ENCODE measurements at places on chromosomes 4 and X.

- peak; percentile 74 for DNase-seq
These were observed 7.9 kb downstream of the TRIM2 start for GRCh38 chr4:153211986-153212728.

GRCh38 chrX:13123857-13124345, 79.5 kb upstream of the FAM9C start:
- DNase-seq: no peak

DNA sequence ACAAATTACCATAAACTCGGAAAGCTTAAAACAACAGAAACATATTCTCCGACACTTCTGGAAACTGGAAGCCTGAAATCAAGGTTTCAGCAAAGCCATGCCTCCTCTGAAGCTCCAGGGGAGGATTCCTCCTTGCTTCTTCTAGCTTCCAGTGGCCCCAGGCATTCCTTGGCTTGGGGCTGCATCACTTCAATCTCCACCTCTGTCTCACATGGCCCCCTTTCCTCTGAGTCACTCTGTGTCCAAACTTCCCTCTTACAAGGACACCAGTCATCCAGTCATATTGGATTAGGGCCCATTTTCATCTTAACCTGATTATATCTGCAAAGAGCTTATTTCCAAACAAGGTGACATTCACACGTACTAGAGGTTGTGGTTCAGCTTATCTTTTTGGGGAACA, 17.3 kb downstream of the PARM1 start:
- no peak for DNase-seq

DNA sequence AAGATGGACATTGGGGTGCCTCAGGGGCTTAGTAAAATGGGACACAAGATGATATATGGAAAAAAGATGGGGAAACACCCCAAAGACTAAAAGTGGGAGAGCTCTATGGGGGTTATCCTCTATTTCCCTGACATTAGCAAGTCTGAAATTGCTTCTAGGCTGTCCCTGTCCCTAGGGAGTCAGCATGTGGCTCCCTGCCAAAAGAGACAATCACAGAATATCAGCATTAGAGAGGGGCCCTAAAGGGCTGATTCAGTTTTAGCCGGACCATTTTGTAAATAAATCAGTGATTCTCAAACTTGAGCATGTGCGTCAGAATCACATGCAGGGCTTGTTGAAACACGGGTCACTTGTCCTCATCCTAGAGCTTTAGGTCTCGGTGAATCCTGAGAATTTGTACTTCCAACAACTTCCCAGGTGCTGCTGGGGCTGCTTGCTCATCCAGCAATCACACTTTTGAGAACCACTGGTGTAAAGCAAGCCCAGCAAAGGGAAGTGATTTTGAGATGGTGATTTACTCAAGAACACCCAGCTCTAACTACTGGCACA, 165.3 kb upstream of the DGKK start:
- peak; percentile 76 for DNase-seq

- no peak for DNase-seq
These were observed 56.8 kb upstream of the EXOC1L start for GRCh38 chr4:55762819-55763218.

GRCh38 chr4:6019316-6020263, 1.4 kb upstream of the C4orf50 start:
- DNase-seq: peak; percentile 2

- no peak for DNase-seq
These were observed 120.2 kb downstream of the INPP4B start for GRCh38 chr4:142725886-142726285.

DNA sequence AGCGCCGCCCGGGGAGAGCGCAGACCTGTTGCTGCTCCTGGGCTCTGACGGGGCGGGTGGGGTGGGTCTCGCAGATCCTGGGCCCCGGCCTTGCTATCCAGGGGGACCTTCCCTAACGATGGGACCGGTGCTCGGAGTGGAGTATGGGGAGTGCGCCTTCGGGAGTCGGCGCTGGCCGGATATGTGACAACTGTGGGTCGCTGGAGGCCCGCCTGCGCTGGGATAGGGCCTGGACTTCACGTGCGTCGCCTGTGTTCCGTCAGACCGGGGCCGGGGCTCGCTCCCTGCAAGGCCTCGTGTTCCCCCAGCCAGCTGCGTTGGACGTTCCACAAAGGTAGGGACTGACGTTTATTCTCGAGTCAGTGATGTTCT, 1.3 kb downstream of the TBL1X start:
- DNase-seq: peak; percentile 13

DNA sequence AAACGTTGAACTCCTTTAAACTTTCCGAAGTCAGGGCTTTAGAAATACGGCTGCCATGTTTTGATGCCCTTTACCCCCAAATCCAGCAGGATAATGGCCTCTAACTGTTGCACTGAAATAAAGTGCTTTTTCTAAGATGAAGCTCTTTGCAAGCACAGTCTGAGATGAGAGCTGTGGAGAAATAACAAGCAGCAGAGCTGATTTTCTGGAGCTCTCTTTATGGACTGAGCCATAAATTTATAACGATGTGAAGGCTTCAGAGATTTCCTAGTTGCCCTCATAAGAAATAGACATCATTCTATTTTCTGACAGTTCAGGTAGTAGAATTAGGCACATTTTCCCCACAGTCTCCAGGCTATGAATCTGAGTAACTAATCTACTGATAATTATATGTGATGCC, 567.3 kb downstream of the PDHA2 start:
- DNase-seq: no peak

GRCh38 chr4:173146456-173146855, 22.2 kb upstream of the GALNT7 start:
- DNase-seq: peak; percentile 50

- peak; percentile 57 for DNase-seq
These were observed 207.6 kb upstream of the NR3C2 start for GRCh38 chr4:148649652-148650331.

GRCh38 chrX:150610446-150610845, 42.0 kb downstream of the MTM1 start:
- DNase-seq: no peak

GRCh38 chrX:82782014-82782413, 726.1 kb upstream of the POU3F4 start:
- no peak for DNase-seq

- no peak for DNase-seq
These were observed 13.9 kb downstream of the PAGE2 start for GRCh38 chrX:55102754-55103153.

DNA sequence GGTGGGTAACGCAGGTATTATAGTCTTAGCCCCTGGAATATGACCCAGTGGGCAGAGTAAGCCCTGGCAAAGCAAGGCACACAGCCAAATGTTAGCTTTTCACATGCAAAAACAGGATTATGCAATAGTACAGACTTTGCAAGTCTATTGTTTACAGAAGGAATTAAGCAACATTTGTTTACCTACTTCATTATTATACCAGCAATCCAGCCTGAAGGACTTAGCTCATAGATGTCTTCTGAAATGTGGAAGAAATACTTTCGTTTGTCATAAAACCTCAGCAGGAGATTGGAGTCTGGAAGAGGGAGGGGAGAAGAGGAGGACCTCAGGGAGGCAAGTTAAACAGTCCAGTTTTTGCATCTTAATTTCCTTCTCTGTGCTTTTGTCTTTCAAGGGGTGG, 226.7 kb upstream of the CENPE start:
- peak; percentile 87 for DNase-seq

DNA sequence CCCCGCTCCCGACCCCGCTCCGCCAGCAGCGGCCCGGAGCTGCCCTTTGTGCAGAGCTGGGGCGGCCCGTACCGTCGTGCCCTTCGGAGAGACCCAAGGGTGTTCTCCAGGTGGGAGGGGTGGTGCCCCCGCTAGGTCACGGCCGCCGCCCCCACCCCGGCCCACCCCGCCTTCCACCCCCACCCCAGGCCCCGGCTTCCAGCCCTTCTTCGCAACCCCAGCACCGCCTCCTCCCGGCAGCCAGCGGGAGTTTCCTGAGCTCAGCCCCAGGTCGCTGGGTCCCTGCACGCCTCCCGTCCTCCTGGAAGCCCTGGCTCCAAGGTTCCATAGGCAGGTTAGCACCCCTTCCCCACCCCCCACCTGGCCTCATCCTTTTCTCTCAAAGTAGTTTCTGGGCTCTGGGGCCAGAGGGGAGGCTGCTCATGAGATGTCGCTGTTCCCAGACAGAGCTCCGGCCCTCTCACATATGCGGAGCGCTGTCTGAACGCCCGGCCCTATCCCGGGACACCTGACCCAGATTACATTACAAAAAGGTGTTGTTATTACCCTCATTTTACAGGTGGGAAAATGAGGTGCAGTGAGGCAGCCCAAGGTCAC, 25.2 kb upstream of the FGFR3 start:
- peak; percentile 61 for DNase-seq

DNA sequence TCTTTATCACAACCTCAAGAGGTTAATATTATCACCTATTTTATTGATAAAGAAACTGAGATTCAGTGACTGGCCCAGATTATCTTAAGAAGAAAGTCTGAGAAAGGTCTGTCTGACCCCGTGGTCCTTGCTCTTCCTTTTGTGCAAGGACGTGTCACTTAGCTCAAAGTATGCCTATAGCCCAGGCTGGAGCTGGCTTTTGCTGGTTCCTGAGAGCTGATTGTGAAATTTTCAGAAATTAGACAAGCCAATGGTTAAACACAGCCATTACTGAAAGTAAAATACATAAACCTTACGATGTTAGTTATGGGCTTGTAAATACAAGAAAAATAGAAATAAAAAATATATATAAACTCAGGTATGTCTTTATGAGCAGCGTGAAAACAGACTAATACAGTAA, 70.1 kb downstream of the CHRNA9 start:
- no peak for DNase-seq

- no peak for DNase-seq
These were observed 1.9 kb downstream of the PHKA1 start for GRCh38 chrX:72712094-72712755.

DNA sequence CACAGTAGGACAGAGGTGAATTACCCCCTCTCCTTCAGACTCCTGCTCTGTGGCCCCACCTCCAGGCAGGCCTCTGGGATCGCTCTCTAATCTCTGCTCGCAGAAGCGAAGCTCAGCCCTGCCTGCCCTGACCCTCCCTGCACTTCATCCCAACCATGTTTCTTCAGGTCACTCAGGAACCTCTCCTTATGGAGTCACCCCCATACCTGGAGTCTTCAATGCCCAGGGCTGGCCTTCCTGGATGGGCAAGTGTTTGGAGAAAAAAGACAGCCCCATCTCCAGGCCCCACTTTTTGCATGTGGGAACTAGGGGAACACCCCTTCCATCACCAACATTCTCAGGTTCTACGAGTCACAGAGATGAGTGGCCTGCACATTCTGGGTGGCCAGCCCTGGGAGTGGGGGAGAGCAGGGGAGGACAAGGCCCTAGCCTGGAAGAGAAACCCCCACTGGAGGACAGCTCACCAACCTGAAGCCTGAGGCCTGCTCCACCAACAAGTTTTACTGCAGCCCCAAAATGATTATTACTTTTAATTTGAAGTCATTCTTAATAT, 90.8 kb downstream of the PPP2R2C start:
- no peak for DNase-seq

DNA sequence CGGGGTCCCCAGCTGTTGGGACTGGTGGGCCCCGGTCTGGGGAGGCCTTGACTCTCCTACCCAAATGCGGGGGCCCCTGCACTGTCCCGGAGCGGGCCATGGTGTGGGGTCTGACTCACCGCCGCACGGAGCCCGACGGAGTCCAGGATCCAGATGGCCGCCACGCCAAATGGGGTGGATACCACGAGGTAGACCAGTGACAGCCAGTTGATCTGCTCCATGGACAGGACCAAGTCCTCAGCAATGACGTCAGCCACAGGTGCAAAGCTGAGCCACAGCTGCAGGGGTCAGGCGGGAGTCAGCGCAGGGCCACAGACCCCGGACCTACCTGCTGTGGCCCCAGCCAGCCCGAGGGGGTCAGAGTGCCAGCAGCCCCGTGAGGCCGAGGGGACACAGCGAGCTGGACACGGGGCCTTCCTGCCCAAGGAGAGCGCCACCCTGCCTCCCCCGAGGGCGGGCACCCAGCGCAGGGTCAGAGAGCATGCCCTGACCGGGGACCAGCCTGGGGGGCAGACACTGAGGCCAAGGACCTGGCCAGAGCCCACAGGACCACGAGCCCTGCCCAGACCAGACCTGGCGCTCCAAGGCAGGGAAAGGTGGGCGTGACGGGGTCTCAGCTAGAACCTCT, 2.4 kb downstream of the SLC49A3 start:
- DNase-seq: no peak

DNA sequence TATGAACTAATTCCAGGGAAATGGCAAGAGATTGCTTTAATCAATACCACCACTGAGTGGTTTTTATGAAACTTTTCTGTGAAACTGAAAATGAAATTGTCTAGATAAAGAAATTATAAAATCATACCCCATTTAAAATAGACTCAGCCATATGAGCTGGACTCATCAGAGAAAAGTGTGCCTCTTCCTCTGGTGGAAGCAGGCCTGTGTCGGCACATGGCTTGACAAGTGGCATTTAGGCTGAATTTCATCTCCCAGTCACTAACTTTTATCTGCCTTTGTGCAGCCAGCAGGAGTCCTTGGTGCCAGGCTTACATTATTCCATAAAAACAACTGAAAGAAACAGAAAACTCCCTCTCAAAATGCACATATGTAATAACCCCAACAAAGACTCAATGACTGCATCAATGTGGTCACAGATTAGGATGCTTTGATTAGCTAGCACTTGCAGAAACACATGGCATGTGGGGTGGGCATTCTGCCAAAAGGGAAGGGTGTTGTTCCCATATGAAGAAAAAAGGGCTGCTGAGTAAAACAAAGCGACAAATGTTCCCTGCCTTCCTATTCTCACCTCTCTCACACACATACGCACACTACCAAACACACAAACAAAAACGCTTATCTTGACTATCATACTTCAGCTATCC, 232.3 kb downstream of the PABPC4L start:
- peak; percentile 70 for DNase-seq

GRCh38 chrX:47230136-47230868, 2.5 kb upstream of the USP11 start:
- DNase-seq: no peak

DNA sequence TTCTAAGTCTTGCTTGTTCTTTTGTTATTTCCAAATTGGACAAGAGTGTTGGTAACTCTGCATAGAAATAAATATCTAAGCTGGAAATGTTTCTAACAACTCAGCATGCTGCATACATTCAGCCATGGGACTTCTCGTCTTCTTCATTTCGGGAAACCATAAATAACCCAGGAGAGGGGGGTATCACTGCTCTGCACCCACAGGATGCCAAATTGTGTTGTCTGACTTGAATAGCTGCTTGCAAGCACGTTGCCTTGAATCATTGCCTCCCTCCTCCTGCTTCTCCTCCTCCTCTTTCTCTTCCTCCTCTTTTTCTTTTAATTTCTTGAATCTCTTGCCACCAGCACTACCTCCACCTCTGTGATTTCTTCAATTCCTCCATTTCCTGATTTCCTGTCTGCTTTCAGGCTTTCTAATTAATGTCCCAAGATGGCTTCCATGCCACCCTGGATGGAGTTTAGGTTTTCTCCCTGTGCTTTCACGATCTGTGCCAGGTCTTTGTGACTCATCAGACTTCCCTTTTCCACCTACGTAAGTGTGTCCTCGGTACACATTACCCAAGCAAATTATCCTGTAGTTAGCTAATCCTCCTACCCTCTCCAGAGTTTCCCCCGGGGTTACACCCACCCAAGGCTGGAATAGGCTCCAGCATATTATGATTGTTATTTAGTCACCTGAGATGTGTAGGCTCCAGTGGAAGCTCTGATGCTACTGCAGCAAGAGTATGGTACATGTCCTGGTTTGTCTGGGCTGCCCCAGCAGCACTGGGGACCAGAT, 122.6 kb upstream of the VCX3B start:
- DNase-seq: peak; percentile 80

- DNase-seq: no peak
These were observed 29.2 kb upstream of the MXD4 start for GRCh38 chr4:2290974-2291704.
